Spleen (tissue), 13 donors: ENCODE measurements at places on chromosomes 7 and 10. TPM values are rescaled to one million over a fixed set of nuclear protein-coding genes. Genes with fewer than 3 reads are reported as not detected.

ENTPD1 gene
- total RNA-seq: 86.6 TPM

INA gene
- total RNA-seq: not detected

ADRB1 gene
- 3.0 TPM for total RNA-seq

ABCF2 gene
- 30.0 TPM for total RNA-seq

MYH16 gene
- total RNA-seq: not detected

CYP3A4 gene
- total RNA-seq: not detected

CPA4 gene
- 1.7 TPM for total RNA-seq

BICC1 gene
- total RNA-seq: 3.8 TPM

CHST15 gene
- total RNA-seq: 121 TPM

NKX2-3 gene
- total RNA-seq: 32.9 TPM

RPS24 gene
- 1,548 TPM for total RNA-seq

TMEM26 gene
- 20.5 TPM for total RNA-seq

CACUL1 gene
- 43.7 TPM for total RNA-seq

NUTM2A gene
- 2.2 TPM for total RNA-seq

OPN4 gene
- not detected for total RNA-seq

TUBB8 gene
- not detected for total RNA-seq

WDR91 gene
- 15.1 TPM for total RNA-seq

FKBP6 gene
- not detected for total RNA-seq

SPDYE11 gene
- total RNA-seq: not detected

CYP2C19 gene
- not detected for total RNA-seq

HTR5A gene
- total RNA-seq: not detected

DYNC1I1 gene
- 0.86 TPM for total RNA-seq

INHBA gene
- 0.43 TPM for total RNA-seq

OR2A42 gene
- 0.46 TPM for total RNA-seq

SYNPO2L gene
- total RNA-seq: 0.23 TPM

ZNF735 gene
- not detected for total RNA-seq

KCP gene
- 0.89 TPM for total RNA-seq
